ENCODE measurements at places on chromosomes 3 and 15. TPM values are rescaled to one million over a fixed set of nuclear protein-coding genes. Genes with fewer than 3 reads are reported as not detected.

The GOLGA8M gene
- 16.0 TPM for total RNA-seq

The RETNLB gene
- not detected for total RNA-seq

- DNase-seq, result no peak
Measured at GRCh38 chr3:174303907-174304560, 555.1 kb upstream of the NAALADL2 start.

DNA sequence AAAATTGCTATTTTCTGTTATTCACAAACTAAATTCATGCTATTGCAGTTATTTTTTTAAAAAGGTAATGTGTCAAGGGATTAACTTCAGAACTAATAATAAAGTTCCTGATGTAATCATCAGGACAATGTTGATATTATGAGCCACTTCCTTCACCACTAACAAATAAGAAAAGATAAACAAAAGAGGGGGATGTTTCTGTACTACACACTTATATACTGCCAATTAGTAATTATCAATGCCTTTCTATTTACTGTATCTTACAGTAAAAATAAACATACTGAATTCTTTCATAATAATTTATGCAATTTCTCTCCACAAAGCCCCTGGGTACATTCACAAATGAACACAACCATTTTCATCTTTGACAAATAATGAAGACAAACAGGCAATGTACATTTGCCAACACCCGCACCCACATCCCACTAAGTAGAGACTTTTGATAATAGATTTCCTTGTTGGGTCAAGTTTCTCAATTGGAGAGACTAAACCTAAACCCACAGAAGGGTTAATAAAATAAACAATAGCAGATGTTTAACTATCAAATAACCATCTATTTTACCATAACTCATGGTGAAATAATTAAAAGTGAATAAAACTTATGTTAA lies 3.7 kb downstream of the CBLB start:
- no peak for DNase-seq

The CYP1A2 gene
- not detected for total RNA-seq

DNA sequence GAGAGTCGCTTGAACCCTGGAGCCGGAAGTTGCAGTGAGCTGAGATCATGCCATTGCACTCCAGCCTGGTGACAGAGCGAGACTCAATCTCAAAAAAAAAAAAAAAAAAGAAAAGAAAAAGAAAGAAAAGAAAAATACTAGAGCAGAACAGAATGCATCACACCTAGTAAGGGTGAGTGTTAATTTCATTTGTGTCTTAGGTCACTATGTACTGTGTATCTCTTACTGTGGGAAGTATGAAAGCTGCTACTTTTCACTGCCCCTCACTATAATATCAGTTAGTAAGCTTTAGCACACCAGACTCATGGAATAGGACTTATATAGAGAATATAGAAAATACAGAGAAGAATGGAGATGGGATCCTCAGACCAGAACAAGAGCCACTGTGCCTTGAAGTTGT lies 45.9 kb upstream of the RASA2 start:
- DNase-seq, result no peak

GRCh38 chr3:31193871-31194270 lies 299.4 kb upstream of the GADL1 start:
- DNase-seq, result no peak

- DNase-seq, result no peak
Measured at GRCh38 chr3:69212411-69213160, 90.2 kb upstream of the LMOD3 start.

The TMEM40 gene
- not detected for total RNA-seq

DNA sequence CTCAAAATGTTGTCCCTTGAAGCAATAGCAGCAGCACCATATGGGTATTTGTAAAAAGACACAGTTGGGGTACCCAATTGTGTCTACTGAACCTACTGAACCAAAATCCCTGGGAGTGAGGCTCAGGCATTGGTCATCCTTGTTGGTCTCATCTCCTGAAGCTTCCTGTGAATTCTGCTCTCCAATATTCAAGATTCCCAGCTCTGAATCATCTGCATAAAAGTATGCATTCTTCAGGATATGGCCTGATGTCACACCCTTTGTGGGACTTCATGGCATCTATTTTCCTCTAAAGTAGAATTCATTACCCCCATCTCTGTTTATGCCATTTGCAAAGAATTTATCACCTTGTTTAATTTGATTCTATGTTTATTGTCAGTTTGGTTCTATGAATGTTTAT lies 13.3 kb upstream of the PTX3 start:
- DNase-seq, result no peak

The TLR9 gene
- 1.1 TPM for total RNA-seq

DNA sequence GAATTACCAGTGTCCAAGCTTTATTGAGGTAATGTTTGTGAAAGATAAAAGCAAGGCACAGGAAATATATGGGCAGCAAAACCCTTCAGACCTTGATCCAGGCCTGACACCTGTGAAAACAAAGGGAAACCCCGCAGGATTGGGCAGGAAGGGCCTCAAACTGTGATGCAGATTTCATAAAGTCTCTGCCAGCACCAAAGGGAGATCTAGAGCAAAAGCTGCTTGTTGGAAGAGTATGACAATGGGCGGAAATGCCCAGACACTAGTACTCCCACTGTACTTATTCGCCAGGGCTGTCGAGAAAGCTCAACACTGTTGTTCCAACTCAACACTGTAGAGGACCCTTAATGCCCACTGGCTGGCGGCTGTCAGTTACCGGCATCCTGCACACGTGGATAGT lies 207.9 kb downstream of the CD47 start:
- DNase-seq, result no peak

GRCh38 chr15:51652084-51652668 lies 29.1 kb upstream of the SCG3 start:
- DNase-seq, result no peak
